Neural crest cell (in vitro differentiated cells): ENCODE measurements at places on chromosomes 5 and 9.

DNA sequence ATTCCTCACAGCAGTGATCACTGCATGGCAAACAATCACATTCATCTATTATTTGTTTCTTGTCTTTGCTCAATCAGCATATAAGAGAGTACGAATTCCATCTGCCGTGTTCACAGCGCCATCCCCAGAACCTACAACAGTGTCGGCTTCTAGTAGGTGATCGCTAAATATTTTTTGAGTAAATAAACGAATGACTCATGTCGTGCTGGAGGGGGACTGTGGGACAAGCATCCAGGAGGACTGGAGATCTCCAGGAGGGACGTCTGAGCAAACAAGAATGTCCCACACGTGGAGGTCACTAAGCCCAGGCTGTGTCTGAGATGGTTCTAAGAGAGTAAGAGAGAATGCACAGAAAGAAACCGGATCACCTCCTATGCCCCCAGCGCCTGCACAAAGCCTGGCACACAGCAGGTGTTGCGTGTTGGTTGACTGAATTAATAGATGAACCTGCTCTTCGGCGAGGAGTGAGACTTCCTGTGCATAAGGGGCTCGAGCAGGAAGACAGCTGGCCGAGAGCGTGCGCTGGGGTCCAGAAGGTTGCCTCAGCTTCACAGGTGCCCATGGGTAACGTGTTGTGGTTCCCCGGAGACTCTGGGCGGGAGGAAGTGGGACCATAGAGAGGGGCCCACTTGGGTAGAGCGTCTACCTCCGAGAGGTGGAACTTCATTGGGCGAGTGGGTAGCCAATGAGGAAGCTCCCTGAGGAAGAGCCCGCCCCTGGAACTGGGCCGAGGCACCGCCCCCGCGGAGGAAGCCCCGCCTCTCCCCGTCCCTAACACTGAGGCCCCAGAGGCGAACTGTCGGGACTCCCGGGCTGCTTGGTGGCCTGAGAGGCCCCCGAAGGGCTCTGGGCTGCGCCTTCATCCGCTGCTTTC is 193.0 kb downstream of the MELK start:
- DNase-seq = peak; percentile 83

- no peak for DNase-seq
These were observed 547.4 kb downstream of the TLE1 start for GRCh38 chr9:81141961-81142360.

DNA sequence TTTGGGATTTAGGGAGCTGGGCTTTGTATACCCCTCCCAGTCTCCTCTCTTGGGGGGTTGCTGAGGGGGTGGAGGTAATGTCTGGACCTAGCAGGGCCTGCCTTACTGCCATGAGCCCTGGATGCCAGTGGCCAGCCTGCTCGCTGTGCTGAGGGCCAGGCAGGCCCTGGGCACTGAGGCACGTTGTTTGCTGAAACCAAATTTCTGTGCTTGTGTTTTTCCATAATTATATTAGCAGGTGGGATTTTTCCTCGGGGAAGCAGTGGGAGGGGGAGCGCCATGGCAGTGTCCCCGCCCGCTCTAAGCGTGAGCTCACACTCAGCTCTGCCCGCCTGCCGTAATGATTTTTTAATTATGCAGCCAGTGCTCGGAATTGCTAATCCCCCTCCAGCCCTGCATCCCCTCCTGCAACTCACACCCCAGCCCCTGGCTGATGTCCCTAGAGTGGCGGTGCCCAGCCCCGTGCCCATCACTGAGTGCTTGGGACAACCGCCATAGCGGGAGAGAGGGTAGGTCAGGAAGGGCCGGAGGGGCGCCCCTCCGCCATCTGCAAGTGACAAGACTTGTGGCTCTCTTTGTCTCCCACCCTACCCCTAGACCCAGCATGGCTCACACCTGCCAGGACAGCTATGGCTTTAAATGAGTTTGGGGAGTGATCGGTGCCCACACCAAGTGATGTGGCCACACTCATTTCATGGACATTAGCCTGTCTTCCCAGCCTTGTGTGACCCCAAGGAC is 20.9 kb downstream of the CXXC5 start:
- no peak for DNase-seq

- DNase-seq = no peak
These were observed 155.2 kb downstream of the MEF2C start for GRCh38 chr5:88727705-88728313.

GRCh38 chr9:74958587-74958986 is 5.9 kb upstream of the C9orf40 start:
- no peak for DNase-seq

GRCh38 chr9:108463932-108464606 is 391.7 kb downstream of the ACTL7B start:
- no peak for DNase-seq

GRCh38 chr9:36040271-36040925 is 3.7 kb downstream of the RECK start:
- DNase-seq = no peak

DNA sequence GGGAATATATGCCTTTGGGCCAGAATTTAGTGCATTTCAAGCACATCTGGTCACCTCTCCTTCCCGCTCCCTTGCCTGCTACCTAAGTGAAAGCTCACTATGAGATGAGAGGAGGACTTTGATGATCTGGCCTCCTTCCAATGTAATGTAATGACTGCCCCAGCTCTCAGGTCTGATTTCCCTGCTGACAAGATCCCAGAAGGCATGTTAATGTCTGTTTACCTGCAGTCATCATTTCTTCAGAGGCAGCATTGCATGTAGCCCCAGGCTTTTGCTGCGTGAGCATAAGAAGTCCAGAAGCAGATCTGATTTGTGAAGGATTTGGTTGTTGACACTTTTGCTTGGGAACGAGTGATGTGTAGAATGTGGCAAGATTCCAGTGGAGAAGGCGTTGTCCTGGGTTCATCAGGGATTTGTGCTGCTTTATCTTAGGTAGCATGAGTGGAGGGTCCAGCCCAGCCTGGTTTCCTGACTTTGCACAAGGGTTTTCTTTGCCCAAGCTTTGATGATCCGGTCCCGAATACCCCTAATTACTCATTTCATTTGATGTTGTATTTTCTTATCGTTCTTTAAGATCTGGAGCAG is 192.7 kb downstream of the GOLPH3 start:
- no peak for DNase-seq

- no peak for DNase-seq
These were observed 70.5 kb upstream of the RAI14 start for GRCh38 chr5:34585601-34586104.

GRCh38 chr5:167785106-167785505 is 506.3 kb upstream of the WWC1 start:
- no peak for DNase-seq

- no peak for DNase-seq
These were observed 1964.0 kb upstream of the CDH6 start for GRCh38 chr5:29229461-29229860.

DNA sequence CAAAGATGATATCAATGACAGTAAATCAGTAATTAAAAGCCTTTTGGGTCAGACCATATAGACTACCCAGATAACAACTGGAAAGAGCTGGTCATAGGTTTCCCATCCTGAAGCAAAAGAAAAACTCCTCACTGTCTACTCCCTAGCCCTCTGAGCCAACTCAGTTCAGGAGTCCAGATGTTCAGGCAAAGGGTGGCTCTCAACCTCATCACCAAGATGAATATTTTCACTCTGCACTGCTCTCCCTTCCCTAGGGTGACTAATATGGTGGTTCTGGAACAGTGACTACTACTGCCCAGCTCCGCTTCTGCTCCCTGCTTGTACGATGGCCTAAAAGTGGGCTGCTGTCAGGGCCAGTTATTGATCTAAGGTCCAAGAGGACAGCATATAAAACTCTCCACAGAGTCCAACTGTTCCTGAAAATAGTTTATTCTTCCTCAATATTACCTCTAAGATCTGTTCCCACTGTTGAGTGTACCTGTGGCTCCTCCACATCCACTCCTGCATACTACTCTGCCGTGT is 263.4 kb upstream of the SLC30A5 start:
- DNase-seq = no peak

- no peak for DNase-seq
These were observed 45.5 kb upstream of the LRRC14B start for GRCh38 chr5:145585-146323.

GRCh38 chr9:118644066-118644465 is 725.2 kb downstream of the BRINP1 start:
- no peak for DNase-seq

- no peak for DNase-seq
These were observed 171.2 kb upstream of the MPDZ start for GRCh38 chr9:13450723-13451122.
